Activated T-helper 1 cell treated with anti-CD3 and anti-CD28 coated beads, Interleukin-12 subunit alpha, Interleukin-12 subunit beta, Interleukin-2, Interleukin-4 antibody, amounts not matched to agents 30 ng/mL and 10 ng/mL and 1 ng/mL, durations not matched to agents 14 hours and 24 hours and 36 hours (primary cell): ENCODE measurements at places on chromosomes 2 and 18. TPM values are rescaled to one million over a fixed set of nuclear protein-coding genes. Genes with fewer than 3 reads are reported as not detected.

The SPDYA gene
- 1.1 and 1.7 TPM in 2 replicates for total RNA-seq

The LANCL1 gene
- total RNA-seq, result 27.3 and 33.6 TPM in 2 replicates

The NAT8 gene
- total RNA-seq, result not detected in 2 replicates

GRCh38 chr2:167966937-167967913, 280.2 kb downstream of the STK39 start:
- DNase-seq, result no peak
- peaks cover 5% of the 10 kb centered on the region for H3K4me1 ChIP-seq
- H3K4me3 ChIP-seq, result no peak overlapping the region
- H3K27me3 ChIP-seq, result no peaks in the 10 kb centered on the region

DNA sequence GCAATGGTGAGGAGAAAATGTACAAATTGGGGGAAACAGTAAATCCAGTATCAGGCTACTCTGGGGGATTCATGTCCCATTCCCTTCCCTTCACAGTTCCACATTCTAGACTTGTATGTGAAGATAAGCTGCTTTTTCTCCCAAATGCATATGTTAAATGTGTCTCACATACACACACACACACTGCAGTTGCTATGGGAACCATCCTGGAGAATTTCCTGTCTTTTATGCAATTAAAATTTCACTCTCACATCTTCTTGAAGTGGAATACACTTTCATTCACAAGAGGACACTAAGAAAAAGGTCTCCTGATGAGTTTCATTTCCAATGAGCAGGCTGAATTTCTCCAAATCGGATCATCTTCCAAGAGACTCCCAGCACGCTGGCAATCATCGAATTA, 366.0 kb downstream of the LRATD1 start:
- H3K27me3 ChIP-seq, result peaks cover 3% of the 10 kb centered on the region
- H3K4me3 ChIP-seq, result no peak overlapping the region
- H3K27ac ChIP-seq, result no peak overlapping the region
